CD4-positive, alpha-beta T cell treated with Interleukin-17A for 1 hour (primary cell): ENCODE measurements at places on chromosomes 12 and 14.

GRCh38 chr14:32005628-32006027 lies 71.5 kb upstream of the ARHGAP5 start:
- DNase-seq = no peak

GRCh38 chr12:50058743-50059312 lies 1.4 kb downstream of the ASIC1 start:
- DNase-seq = no peak

DNA sequence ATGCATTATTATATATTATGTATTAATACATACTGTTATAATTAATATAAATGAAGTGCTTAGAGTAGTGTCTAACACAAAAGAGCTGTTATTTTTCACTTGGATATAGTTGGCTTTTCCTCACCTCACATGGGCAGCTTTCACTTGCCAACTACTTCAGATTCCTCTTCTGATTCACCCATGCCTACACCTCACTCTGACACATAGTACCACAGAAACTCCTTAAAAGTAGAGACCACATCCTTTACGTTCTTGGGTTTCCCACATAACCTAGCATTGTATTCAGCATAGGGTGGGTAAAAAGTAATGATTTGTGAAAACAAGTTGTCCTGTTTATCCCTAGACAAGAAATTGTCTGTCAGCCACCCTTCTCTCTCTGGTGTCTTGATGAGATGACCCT lies 61.0 kb downstream of the DIO2 start:
- no peak for DNase-seq

DNA sequence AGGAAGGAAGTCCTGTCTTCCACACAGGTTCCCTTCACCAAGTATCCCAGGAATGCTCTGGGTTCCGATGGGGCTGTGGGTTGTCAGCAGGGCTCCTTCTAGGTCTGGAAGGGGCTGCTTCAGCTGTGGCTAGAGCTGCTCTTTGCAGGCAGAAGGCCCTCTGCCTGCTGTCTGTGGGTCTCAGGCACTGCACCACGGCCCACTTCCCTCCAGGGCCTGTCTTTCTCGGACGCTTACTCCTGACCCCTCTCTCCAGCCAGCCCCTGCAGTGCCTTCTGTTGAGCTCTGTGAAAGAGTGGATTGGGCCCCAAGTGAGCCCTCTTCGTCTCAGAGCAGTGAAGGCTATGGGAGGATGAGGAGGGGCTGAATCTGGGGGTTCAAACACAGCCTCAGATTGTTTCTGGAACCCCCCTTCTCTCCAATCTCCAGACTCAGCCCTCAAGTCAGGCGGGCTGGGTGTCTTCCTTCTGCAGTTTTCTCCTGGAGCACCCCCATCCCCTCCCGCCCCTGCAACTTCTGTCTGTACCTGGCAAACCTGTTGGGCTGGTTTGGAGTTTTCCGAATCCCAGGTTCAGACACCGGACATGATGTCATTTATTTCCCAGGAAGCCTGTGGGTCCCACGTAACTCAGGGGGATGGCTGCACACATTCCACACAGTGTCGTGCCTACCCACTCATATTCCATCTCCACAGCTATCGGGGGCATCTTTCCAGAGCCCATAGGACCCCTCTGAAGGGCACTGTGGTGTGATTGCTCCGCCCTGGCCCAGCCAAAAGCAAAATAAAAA lies 24.9 kb upstream of the SPPL3 start:
- no peak for DNase-seq

GRCh38 chr14:51367600-51367931 lies 127.5 kb downstream of the TMX1 start:
- no peak for DNase-seq

DNA sequence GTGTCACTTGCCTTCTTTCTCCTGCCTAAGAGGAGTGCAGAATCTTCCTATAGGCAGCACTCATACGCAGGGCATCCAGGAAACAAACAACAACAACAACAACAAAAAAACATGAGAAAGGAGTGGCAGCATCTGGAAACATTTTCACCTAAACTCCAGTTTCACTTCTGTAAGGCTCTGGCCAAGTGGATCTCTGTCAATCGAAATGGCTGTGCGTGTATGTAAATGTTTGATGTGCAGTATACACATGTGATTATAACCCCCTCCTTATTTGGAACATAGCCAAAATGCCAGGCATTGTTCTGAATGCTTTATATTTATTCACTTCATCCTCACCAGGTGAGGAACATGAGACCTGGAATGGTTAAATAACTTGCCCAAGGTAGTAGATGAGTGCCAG lies 76.8 kb downstream of the COX16 start:
- no peak for DNase-seq

DNA sequence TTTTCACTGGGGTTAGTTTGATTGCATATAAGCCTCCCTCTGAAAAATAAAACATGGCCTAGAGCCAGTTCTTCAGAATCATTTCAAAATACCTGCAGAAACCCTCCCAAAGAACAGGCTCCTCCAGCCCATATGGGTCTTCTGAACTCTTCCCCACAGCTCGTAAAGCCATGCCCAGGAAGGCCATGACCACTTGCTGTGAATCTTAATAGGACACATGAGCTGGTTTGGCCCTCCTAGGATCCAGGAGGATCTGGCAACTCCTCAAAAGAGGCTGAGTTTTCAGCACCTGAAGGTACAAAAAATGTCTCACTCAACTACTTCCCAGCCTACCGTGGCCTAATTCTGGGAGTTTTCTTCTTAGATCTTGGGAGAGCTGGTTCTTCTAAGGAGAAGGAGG lies 2.4 kb downstream of the MYBPC1 start:
- DNase-seq = no peak

- DNase-seq = peak; percentile 29
These were observed 947 bp upstream of the LRRC9 start for GRCh38 chr14:59918824-59919569.

DNA sequence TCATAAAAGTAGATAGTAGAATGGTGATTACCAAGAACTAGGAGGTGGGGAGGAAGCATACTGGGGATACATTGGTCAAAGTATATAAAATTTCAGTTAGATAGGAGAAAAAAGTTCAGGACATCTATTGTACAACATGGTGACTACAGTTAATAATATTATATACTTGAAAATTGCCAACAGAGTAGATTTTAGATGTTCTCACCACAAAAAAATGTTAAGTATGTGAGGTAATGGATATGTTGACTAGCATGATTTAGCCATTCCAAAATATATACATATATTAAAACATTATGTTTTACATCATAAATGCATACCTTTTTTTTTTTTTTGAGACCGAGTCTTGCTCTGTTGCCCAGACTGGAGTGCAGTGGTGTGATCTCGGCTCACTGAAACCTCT lies 31.0 kb downstream of the TMEM116 start:
- DNase-seq = no peak

DNA sequence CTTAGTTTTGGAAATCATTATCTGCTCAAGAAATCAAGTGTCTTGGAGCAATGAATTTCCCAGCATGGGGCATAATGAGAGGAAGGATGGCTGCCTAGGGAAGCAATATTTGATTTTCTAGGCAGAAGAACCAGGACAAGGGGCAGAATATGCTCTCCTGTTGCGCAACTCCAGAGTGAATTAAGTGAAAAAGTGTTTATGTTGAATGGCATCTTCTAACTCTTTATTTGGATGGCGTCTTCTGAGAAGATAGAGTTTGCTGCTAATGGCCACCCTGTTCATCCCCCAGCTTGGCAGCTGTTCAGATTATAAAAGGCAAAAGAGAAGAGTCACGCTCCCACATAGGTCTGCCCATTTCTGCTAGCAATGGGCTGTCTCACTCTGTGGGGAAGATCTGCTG lies 1278.1 kb downstream of the AACS start:
- DNase-seq = no peak

- DNase-seq = no peak
These were observed 4.0 kb upstream of the KRT73 start for GRCh38 chr12:52622349-52622748.

GRCh38 chr12:90027889-90028634 lies 319.4 kb upstream of the ATP2B1 start:
- no peak for DNase-seq

GRCh38 chr12:124872068-124872719 lies 8.5 kb upstream of the SCARB1 start:
- no peak for DNase-seq

- DNase-seq = no peak
These were observed 99.2 kb downstream of the EML1 start for GRCh38 chr14:99892406-99892805.

DNA sequence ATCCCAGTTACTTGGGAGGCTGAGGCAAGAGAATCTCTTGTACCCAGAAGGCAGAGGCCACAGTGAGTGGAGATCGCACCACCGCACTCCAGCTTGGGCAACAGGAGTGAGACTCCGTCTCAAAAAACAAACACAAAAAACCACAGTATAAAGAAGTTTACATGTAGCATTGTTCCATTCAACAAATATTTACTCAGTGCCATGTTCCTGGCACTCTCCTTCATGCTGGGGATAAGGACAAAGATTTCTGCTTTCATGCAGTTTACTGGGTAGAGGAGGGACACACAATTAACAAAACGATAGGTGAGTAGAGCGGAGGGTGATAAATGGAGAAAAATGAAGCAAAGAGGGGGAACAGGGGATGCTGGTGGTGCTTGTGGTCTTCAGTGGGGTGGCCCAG lies 68.2 kb upstream of the OVCH1 start:
- DNase-seq = no peak

DNA sequence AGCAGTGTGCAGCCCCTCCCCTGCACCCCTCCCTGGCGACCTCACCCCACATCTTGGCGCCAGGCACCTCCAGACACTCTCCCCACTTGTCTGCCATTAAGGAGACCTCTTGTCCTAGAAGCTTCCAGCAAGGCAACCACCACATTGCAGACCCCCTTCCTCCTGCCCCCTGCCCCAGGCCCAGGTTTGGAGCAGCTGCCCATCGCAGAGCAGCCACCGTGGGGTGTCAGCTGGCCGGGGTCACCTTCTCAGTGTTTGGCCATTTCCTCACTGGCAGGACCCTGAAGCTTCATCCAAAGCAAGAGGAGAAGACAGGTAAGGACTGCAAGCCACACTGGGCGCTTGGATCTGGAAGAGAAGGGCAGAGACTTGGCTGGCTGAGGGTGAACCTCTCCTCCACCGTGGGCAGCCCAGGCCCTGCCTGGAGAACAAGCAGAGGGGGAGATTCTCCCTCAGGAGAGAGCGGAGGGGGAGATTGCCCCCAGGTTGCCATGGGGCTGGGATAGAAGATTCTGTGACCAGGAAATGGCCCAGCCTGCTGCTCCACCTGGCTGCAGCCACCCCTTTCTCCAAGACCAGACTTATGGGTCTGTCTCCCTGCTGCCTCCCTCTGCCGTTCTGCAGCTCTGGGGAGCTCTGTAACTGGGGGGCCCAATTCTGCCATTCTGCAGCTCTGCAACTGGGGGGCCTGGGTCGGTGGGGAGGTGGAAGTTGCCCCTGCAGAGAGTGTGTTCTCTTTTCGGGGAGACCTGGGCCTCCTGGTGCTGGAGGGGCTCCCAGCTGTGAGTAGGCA lies 72.9 kb upstream of the C14orf180 start:
- no peak for DNase-seq

- DNase-seq = no peak
These were observed 12.7 kb upstream of the HDAC7 start for GRCh38 chr12:47832263-47832933.

GRCh38 chr12:132710043-132710404 lies 618 bp upstream of the PGAM5 start:
- no peak for DNase-seq

- no peak for DNase-seq
These were observed 866 bp upstream of the PITPNM2 start for GRCh38 chr12:123151457-123152454.

DNA sequence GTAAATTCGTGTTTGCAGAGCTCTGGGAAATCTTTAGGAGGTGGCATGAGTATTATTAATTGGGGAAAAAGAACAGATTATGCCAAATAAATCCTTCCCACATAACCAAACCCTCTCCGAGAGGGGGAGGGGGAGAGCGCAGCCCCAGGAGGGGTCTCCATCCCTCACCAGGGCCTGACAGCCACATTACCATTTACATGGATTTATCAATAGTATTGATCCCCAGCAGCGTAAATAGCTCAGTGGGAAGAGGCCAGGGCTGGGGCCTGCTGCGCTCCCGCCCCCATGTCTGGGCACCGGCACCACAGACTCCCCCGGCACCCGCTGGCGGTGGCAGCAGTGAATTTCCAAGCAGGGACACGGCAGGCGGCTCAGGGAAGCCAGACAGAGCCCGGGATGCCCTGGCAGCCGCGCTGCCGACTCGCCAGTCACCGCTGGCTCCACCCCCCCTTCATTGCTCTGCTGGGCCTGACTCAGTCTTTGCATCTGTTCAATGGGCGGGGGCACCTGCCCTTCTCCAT lies 2.4 kb downstream of the NCOR2 start:
- DNase-seq = no peak

- no peak for DNase-seq
These were observed 78.8 kb upstream of the EVL start for GRCh38 chr14:99986396-99986795.

DNA sequence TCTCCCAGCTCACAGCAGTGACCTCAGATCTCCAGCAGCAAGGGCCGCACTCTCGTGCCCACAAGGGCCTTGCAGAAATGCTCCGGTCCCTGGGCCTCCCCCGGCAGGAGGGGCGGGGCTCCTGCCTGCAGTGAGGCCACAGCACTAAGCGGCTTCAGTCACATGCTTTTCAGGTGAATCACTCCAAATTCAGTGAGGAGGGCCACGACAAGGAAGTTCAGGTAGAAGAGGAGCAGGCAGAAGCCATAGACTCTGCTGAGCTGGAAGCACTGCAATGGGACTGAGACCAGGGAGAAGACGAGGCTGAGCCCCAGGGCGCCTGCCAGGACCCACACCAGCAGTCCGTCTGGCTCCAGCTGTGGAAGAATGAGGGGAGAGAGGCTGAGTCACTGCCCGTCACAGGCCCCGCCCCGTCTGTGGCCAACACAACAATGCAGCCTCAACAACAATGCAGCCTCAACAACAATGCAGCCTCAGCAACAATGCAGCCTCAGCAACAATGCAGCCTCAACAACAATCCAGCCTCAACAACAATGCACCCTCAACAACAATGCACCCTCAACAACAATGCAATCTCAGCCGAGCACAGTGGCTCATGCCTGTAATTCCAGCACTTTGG lies 35.2 kb downstream of the SLC8B1 start:
- DNase-seq = no peak

GRCh38 chr14:103694572-103695026 lies 20.7 kb downstream of the XRCC3 start:
- DNase-seq = no peak

DNA sequence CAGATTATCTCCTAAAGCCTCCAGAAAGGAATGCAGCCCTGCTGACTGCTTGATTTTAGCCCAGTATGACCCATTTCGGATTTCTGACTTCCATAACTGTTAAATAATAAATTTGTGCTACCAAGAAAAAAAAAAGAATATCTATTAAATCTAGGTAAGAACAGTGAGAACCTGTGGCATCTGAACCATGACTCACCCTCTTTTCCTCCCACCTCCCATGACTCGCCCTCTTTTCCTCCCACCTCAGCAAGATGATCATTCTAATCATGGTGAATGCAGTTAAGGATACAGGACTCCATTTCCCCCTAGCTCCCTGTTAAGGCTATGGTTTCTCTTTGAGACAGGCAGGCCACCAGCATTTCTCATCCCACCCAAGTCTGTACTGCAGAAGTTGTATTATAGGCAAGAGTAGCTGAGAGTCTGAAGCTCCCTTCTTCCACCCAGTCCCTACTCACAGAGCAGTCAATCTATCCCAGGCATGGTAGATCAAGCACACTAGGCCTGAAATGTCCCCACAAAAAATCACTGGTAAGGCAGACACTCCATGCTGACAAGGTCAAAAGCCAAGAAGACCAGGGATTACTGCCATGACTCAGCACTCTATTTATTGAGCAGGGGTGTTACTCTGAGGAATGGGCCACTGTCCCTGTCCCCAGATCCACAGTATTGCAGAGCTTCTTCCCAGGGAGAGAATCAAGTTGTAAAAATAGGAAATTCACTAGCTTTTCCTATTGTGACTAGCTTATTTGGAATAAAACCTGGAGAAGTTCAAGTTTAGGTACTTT lies 188.9 kb downstream of the ADAMTS20 start:
- no peak for DNase-seq
